ENCODE measurements at places on chromosomes 5 and 9.
A peak's percentile ranks its signal among the peaks of the same experiment; 100 is the strongest.

DNA sequence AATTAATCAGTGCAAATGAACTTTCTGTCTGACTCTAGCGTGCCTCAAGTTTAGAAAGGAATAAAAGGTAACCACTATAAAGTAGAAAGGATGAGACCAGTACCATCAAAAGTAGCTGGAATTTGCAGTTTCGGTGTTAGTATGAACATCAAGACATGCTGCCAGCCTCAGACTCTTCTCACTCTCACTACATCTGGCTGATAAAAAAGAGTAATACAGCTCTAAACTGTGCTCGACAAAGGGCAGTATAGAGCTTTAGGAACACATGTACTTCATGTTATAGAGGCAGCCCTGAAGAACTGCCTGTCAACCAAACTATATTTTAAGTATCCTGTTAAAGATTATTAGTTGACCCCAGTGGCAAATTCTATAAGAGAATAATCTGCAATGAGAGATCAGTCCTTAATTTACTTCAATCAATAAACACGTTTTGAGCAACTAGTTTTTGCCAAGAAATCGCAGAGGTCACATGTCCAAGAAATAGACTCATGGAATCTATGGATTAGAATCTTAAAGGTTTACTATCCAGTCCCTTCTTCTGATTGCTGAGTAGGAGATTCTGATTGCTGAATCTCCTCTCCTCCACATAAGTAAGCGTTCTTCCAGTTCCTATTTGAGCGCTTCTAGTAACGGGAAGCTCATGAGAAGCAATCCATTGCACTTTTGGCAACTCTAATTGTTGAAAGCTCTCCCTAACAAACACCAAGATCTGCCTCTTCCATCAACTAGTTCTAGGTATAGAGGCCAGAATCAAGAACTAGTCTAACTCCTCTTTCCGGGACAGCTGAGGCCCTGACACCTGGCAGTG lies 941 bp downstream of the XPA start:
- peaks cover 41% of the 10 kb centered on the region for H3K4me1 ChIP-seq
- H3K36me3 ChIP-seq, result peaks cover 16% of the 10 kb centered on the region
- no peak for DNase-seq
- peak overlapping the region; percentile 80 for H3K4me3 ChIP-seq
- H3K27ac ChIP-seq, result no peak overlapping the region

DNA sequence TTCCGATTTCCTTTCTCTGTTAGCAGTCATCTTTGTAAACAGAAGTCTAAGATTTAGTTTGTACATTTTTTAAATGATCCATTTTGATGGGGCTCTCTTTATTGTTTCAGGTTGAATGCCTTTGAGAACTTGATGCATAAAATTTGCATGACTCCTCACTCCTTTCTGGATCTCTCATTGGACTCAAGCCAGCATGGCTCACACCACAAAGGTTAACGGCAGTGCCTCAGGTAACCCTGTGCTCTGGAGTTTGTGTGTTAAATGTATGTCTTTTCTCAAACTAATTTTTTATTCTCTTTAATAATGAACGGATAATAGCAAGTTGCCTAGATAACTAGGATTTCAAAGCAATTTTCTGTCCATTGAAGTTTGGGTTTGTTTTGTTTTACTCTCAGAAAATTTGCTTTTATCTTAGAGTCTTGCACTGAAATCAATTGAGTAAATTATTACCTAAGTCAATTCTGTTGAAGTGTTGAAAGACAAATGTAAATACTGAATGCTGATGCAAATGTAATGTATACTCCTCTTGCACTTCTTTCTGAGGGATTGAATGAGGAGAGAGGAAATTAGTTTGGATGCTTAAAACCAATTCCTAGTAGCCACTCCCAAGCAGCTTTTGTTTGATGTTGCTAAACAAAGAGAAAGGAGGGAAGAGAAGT lies 164.6 kb upstream of the DMRT1 start:
- H3K27ac ChIP-seq, result peak overlapping the region; percentile 15
- no peaks in the 10 kb centered on the region for H3K27me3 ChIP-seq
- peak; percentile 31 for DNase-seq
- H3K4me3 ChIP-seq, result peak overlapping the region; percentile 50

DNA sequence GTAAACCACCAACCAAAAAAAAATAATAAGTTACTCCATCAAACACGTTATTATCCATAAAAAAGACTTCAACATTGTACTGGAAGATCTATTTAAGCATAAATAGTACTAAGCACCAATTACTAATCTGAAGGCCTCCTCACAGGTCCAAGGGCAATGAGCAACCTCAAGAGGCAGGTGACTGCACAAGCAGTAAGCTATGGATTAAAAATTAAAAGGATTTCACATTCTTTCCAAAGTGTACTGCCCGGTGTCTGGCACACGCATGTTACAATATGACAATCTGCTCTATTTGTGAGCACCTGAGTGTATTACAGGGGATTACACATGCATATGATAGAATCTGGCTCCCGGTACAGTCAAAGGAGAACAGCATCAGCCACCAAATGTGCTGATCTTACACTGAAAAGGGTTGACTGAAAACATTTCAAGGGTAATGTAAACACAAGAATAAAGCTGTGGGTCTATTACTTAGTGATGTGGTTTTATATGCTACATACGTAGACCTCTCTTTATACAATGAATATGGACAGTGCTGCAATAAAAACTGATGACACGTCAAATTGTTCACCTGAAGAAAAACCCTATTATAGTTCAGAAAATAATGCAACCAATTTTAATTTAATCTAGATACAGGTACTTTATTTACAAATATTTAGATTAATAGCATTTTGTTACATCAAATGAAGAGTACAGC lies 22.8 kb downstream of the RAB14 start:
- peaks cover 11% of the 10 kb centered on the region for H3K36me3 ChIP-seq
- no peak for DNase-seq
- no peaks in the 10 kb centered on the region for H3K27me3 ChIP-seq

GRCh38 chr5:149961957-149962409 lies 1.4 kb downstream of the SLC26A2 start:
- no peaks in the 10 kb centered on the region for H3K27me3 ChIP-seq
- H3K36me3 ChIP-seq, result peaks cover 36% of the 10 kb centered on the region
- peaks cover 52% of the 10 kb centered on the region for H3K4me1 ChIP-seq
- H3K27ac ChIP-seq, result peak overlapping the region; percentile 98

DNA sequence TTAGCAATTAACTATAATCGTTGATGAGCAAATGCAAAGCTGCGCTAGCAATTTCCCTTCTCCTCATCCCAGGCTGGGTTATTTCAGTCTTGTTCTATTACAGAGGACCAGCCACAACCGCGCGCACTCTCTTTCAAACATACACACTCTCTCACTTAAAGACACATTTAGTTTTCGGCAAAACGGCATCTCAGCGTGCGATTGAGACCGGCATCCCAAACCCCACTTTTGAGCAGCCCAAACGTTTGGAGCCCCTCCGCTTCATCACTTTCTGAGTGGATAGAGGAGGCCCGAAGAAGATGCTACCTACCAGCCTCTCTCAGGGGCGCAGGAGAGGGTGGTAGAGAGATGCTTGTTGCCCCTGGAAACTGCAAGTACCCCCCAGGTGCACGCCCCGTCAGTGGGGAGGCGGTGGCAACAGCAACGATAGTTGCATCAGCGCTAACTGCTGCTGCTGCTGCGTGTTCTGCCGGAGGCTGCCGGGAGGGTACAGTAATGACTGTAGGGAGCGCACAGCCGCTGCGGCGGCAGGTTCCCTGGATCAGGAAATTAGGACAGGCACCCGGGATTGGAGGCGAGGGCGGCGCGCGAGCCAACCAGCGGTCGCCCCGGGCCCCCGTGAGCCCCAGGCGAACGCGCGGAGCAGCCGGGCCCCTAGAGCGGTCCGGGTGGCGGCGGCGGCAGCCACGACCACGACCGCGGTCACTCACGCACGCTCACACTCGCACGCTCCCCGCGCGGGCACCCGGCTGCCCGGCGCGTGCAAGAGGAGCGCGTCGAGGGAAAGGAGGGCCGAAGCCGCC lies 467 bp upstream of the VLDLR start:
- H3K27ac ChIP-seq, result peak overlapping the region; percentile 93
- H3K36me3 ChIP-seq, result peaks cover 32% of the 10 kb centered on the region
- DNase-seq, result peak; percentile 81
- peak overlapping the region; percentile 88 for H3K4me3 ChIP-seq
- peaks cover 24% of the 10 kb centered on the region for H3K4me1 ChIP-seq

- H3K36me3 ChIP-seq, result peaks cover 4% of the 10 kb centered on the region
- no peak overlapping the region for H3K4me3 ChIP-seq
- peaks cover 17% of the 10 kb centered on the region for H3K4me1 ChIP-seq
- H3K27ac ChIP-seq, result no peak overlapping the region
- H3K27me3 ChIP-seq, result no peaks in the 10 kb centered on the region
Measured at GRCh38 chr9:27248702-27249101, 48.2 kb downstream of the EQTN start.

All from Calu3 (cell line).